ENCODE measurements at places on chromosomes 3 and 15.

DNA sequence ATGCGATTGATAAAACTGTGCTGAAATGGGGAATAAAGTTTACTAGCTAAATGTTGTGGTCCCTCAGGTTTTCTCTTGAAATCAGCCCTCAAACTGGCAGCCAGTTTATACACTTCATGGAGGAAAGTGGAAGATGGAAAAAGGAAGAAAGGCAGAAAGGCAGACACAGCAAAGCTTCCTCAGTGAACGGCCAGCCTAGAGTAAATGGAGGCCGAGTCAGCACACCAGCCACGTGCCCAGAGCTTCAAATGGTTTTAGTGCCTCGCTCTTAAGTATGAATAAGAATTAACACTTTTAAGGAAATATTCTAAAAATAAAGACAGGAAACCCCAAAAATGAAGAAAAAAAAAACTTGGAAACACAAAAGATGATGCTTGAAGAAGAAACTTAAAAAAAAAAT, 48.3 kb downstream of the GNB4 start:
- DNase-seq: no peak

DNA sequence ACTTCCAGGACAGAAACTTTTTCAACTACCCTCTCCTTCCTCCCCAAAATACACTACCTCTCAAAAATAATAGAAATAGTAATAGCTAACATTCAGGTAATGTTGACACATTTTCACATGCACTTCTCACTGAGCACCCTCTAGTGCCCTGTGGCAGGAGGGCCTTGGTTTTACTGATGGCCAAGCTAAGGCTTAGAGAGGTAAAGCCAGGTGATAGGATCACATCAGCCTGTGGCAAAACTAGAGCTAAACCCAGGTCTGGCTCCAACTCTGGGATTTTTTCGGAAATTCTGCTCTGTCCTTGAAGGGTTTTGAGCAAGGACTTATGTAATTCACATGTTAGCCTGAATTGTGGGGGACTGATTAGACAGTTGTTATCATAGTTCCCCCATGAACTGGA, 922 bp upstream of the TAMM41 start:
- DNase-seq: no peak

GRCh38 chr15:63260791-63261190, 16.6 kb upstream of the APH1B start:
- no peak for DNase-seq

- no peak for DNase-seq
Observed at GRCh38 chr3:105647047-105647446, 221.8 kb downstream of the CBLB start.

DNA sequence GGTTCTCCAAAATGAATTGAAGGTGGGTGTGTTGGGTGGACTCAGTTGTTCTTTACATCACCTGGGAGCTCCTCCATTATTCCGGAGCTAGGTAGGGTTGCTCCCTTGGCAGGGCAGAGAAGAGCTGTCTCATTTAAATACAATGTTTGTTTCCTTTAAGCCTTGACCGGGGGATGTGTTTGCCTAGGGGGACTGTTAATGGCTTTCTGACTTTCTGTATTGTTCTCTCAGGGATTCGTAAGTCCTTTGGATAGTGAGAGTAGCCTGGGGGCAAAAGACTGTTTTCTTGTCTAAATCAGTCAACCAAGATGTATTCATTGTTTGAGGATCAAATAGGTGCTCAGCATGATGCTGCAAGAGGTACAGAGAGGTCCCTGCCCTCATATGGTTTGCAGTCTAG, 71.1 kb downstream of the CDAN1 start:
- no peak for DNase-seq

- DNase-seq: no peak
Observed at GRCh38 chr15:79868554-79868953, 28.3 kb downstream of the MTHFS start.

Data from activated T-helper 1 cell treated with anti-CD3 and anti-CD28 coated beads, Interleukin-2, amount 50 U/mL, for 16 hours (primary cell).